ENCODE measurements at places on chromosomes 13 and 19.
A peak's percentile ranks its signal among the peaks of the same experiment; 100 is the strongest.

- DNase-seq = no peak
These were observed 13.5 kb downstream of the ZSCAN5A start for GRCh38 chr19:56301155-56301554.

DNA sequence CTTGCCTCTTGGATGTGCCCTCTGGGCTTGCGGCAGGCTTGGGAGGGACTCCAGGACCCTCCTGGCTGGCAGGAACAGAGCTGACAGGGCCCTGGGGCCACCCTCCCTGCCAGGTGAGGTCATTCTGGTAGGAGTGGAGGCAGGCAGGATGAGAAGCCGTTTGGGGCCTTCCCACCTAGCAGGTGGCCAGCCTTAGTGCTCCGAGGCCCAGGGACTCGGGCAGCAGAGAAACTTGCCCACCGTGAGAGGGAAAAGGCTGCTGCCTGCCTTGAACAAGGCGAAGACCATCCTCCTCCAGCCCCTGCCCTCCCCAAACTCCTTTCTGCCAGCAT is 8.5 kb downstream of the RFX1 start:
- DNase-seq = no peak

- DNase-seq = no peak
These were observed 27.7 kb downstream of the MAP2K2 start for GRCh38 chr19:4096049-4096892.

DNA sequence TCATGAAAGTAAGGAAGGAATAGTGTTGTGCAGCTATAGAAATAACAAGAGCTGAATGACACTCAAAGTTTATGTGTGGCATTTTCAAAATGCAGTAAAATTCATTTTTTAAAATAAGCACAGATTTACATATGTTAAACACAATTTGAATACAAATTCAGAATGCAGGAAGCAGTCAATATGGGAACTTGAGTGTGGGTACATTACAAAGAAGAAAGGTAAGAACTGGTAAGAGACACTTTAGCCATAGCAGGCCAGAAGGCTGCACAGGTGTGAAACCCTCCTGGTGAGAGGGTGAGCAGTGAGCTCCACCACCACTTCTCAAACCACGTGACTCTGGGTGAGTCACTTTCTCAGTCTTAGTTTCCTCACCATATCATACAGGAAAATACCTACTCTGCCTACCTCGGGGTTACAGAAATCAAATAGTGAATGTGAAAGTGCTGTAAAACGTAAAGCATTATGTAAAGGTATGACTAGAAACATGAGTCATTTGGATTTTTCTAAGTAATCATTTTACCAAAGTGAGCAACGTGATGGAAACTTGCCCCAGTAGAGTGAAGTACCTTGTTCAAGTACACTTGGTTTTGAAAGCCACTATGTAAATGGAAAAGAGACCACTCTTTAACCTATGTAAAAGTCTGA is 40.5 kb downstream of the USP12 start:
- no peak for DNase-seq

DNA sequence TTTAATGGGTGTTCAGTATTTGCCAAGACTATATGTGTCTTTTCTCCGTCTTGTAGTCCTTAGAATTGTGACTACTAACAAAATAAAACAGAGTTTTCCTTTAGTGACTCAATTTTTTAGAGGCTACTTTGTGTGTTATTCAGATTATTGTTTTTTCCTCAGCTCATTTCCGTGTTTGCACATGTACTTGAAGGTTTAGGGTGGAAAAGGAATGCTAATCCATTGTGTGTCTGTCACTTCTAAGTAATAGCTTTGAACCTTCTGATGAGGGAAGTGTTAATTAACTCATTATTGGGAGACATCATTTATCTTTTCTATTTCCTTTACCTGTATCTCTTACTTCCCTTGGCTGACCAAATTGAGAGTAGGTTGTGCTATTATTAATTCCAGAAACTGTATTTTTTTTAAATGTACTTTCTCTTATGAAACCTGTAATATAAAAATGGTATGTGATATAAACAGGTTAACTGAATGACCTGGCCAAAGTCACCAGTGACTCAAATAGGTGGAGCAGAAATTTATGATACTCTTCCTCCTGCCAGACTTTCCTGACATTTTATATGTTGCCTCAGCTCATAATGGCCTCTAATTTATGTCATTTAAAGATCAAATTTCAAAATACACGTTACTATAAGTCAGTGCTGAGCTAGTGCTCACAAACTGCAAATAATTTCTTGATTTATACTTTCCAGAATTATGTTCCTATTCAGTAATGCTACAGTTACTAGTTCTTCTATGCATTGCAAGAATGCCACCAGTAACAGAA is 88.8 kb downstream of the LMO7 start:
- DNase-seq = no peak

GRCh38 chr19:55355213-55355821 is 798 bp upstream of the COX6B2 start:
- DNase-seq = no peak

- peak; percentile 82 for DNase-seq
These were observed 83.9 kb downstream of the GNG7 start for GRCh38 chr19:2618611-2619010.

DNA sequence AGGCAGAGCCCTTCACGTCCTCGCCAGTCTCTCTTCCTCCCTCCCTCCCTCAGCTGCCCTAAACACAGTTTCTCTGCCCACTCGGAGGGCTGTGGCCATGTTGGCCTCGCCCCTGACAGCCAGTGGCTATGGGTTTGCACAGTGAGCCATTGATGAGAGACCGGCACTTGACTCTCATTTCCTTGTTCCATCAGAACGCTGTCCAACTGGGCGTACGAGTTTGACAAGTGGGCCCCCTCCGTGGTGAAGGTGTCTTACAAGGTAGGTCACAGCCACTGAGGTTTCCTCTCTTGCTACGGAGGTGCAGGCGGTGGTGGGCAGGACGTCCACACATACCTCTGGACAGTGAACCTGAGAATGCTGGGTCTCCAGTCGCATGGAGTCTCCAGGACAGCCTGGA is 57.9 kb downstream of the SMARCA4 start:
- no peak for DNase-seq

DNA sequence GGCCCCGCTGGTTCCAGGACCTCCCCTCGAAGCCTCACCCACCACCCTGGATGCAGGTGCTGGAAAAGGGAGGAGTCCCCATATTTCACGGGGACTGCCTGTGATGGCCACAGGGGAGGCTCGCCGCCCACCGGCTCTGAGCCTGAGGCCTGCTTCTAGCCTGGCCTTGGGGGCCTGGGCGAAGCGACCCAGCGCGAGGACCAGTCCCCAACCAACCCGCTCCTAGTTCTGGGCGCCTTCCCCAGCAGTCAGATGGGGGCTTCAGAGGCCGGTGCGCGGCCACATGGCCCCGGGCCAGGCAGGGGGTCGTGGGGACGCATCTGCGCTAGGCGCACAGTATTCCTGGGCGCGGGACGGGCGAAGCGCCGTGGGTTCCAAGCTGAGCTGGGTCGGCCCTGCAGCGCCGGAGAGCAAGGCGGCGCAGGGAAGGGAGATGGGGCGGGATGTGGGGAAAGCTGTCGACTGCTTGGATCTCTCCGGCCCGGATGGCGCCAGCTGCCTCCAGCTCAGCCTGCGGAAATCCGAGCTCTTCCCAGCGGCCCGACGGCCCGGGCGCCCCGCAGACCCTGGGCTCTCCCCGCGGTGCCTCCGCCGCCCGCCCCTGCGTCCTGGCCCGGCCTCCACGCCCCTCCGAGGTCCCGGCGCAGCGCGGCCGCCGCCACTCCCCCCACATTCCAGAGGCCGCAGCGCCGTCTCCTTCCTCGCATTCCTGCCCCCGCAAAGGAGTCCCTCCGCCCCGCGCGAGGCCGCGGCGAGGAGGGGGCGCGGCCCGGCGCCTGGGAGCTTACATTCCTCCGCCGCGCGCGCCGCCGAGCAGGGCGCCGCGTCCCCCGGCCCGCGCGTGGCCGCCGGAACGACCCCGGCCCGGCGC is at the start of gene WTIP:
WTIP (plus strand) TSS at position 788 of the 871 bp plus-strand sequence. CDS start 217 bp downstream, outside the sequence.
- DNase-seq = no peak

GRCh38 chr19:53966931-53967330 is 4.2 kb downstream of the CACNG8 start:
- no peak for DNase-seq

DNA sequence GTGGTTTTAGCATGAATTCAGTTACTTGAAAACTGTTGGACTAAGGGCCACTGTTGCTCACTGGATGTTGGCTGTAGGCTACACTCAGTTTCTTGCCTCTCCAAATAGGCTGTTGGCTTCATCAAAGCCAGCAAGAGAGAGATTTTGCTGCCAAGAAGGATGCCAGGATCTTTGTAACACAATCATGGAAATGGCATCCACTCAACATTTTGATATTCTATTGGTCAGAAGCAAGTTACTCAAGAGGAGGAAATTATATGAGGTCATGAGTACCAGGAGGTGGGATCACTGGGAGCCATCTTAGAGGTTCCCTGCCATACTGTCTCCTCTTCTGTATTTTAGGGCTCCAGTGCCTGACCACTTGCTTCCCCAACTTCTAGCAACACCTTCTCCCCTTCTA is 30.6 kb downstream of the SYDE1 start:
- no peak for DNase-seq
